Esophagus muscularis mucosa (tissue), 4 donors: ENCODE measurements at places on chromosomes 5 and 9. TPM values are rescaled to one million over a fixed set of nuclear protein-coding genes. Genes with fewer than 3 reads are reported as not detected.

GRCh38 chr5:56330806-56331205 is 97.7 kb upstream of the ANKRD55 start:
- no peaks in the 10 kb centered on the region for H3K27me3 ChIP-seq
- peaks cover 6% of the 10 kb centered on the region for H3K4me1 ChIP-seq
- H3K27ac ChIP-seq, result no peak overlapping the region
- no peak for DNase-seq
- H3K36me3 ChIP-seq, result no peaks in the 10 kb centered on the region

DNA sequence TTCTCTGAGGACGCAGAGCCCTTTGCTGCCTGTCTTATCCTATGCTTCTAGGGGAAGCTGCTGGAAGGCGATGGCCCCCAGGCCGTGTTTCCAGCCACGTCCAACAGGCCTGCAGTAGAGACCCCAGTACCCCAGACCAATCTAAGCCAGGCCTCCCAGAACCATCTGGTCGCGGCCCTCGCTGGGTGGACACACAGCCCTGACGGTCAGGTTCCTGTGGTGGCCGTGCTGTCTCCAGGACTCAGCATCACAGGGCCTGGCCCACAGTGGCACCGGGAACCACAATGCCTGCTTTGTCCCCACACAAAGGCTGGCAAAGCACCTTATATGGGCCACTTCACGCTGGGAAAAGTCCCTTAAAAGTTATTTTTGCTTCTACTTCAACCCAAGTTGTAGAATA is 44.5 kb downstream of the SEMA4D start:
- DNase-seq, result no peak
- no peak overlapping the region for H3K4me3 ChIP-seq
- H3K36me3 ChIP-seq, result peaks cover 15% of the 10 kb centered on the region
- H3K27ac ChIP-seq, result no peak overlapping the region

DNA sequence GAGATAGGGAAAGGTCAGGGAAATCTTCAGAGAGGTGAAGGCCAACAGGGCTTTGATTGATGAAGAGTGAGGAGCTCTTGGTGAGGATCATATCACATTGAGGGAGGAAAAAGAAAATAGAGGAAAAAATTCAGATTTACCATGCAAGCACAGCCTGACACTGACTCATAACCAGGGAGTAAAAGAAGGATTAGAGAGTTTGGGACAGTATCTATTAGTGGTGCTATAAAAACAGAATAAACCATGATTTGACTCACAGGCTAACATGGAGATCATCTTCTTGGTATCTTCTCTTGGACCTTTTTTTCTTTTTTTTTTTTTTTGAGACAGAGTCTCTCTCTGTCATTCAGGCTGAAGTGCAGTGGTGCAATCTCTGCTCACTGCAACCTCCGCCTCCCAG is 44.4 kb downstream of the MUSK start:
- H3K36me3 ChIP-seq, result no peaks in the 10 kb centered on the region
- H3K27ac ChIP-seq, result no peak overlapping the region
- no peak for DNase-seq
- no peaks in the 10 kb centered on the region for H3K4me1 ChIP-seq

- H3K27ac ChIP-seq, result peak overlapping the region; percentile 28
- no peaks in the 10 kb centered on the region for H3K27me3 ChIP-seq
- no peaks in the 10 kb centered on the region for H3K36me3 ChIP-seq
- no peak for DNase-seq
- H3K4me3 ChIP-seq, result no peak overlapping the region
Measured at GRCh38 chr9:110095161-110095595, 112.8 kb downstream of the C9orf152 start.

DNA sequence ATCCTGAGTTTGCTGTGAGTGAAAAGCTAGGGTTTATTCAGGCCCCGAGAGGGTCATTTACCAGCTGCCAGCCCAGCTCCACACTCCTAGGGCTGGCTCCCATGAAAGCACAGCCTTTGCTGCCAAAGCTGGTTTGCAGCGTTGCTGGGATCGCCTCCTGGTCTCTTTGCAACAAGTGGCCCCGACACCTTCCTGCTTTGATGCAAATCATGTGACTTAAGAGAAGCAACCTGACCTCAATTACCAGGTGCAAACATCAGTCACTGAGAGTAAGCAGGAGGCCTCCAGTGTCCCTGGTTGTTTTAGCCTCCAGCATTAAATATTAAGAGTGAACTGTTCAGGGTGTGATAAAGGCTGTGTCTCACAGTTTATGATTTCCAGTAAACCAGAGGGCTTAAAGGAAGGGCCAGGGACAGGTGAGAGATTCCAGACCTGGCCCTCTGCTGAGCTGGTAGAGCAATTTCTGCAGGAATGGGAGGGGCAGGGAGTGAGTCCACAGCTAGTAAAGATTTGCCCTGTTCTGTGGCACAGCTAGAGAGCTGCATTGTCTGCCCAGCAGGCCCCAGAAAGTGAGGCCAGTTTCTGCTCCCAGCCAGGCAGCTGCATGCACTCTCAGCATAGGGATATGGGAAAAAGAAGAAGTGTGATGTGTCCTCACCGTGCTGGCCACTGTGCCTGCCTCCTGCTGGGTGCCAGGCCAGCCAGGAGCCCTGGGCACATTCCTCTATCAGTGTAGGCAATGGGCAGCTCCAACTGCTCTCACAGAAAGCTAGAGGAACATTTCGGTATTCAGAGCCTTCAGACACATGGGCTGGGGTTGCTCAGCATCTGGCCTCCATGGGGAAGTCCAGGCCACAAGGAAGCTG is 58.0 kb downstream of the SLC22A5 start:
- H3K27me3 ChIP-seq, result no peaks in the 10 kb centered on the region
- no peak for DNase-seq
- peaks cover 90% of the 10 kb centered on the region for H3K4me1 ChIP-seq
- no peak overlapping the region for H3K4me3 ChIP-seq
- peak overlapping the region; percentile 80 for H3K27ac ChIP-seq
- no peaks in the 10 kb centered on the region for H3K36me3 ChIP-seq

DNA sequence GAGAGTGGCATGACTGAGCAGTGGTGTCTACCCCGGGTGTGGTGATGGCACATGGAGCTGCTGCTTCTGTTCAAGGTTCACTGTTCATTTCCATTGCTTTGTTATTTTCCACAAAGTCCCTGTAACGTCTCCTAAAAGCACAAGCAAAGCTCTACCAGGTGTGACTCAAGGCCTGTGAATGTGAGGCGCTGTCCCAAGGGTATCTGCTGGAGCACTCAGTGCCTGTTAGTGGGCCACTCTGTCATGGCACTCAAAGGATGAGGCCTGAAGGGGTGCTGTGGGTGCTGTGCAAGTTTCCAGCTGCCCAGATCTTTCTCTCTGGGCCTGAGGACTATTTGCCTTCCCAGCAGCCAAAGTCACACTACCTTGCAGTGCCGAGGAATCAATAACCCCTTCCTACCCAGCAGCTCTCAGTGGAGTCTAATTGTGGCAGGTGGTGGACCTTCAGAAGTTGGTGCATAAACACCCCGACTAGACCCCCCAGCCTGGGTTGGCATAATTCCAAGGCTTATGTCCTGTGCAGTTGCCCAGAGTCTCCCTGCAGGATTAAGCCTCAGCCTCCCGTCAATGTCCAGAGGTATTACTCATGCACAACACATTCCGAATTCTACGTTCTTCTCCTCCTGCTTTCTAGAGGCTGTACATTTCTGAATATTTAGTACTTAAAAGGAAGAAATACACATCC is 17.4 kb upstream of the PTCH1 start:
- no peaks in the 10 kb centered on the region for H3K36me3 ChIP-seq
- H3K27me3 ChIP-seq, result no peaks in the 10 kb centered on the region
- no peak overlapping the region for H3K4me3 ChIP-seq
- H3K27ac ChIP-seq, result no peak overlapping the region

DNA sequence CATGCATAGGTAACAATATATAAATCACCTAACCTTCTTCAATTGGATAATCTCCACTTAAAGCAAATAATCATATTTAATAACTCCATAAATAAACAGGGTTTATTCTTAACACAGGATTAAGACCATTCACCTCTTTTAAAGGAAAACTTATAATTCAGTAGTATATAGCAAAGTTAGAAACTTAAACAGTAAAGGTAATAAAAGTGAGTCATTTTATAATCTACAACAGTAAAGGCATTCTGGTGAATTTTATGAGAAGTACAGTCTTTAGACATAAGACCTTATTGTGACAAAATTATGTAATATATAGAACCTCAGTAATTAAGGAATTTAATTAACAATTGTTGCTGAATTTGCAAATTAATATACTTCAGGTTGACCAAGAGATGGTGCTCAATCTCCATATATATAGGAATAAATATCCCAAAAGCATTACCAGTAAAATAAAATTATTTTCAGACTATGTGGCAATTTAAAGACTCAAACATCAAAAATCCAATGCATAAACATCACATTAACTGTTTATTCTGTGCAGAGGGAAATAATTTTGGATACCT is 84.8 kb downstream of the FBXL17 start:
- no peaks in the 10 kb centered on the region for H3K27me3 ChIP-seq
- no peaks in the 10 kb centered on the region for H3K36me3 ChIP-seq
- DNase-seq, result no peak
- H3K4me3 ChIP-seq, result no peak overlapping the region
- no peaks in the 10 kb centered on the region for H3K4me1 ChIP-seq

DNA sequence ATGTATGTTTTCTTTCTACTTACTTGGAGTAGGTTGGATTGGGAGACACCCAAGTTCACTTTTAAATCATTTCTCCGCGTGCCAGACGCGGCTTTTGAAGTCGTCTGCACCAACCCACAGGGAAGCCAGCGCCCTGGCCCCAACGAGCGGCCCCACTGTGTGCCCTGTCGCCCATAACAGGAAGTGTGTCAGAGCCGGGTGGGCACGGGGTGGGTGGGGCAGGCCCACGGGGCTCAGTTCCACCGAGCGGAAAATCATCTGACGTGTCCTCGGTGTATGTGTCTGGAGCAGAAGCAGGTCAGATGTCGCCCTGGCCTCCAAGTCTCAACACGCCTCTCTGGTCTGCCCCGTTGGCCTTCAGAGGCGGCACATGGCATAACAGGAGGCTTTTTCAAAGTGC is 22.7 kb upstream of the SMIM23 start:
- DNase-seq, result no peak
- no peak overlapping the region for H3K27ac ChIP-seq
- H3K36me3 ChIP-seq, result no peaks in the 10 kb centered on the region
- no peaks in the 10 kb centered on the region for H3K4me1 ChIP-seq
- H3K4me3 ChIP-seq, result no peak overlapping the region

- H3K27me3 ChIP-seq, result no peaks in the 10 kb centered on the region
- peak overlapping the region; percentile 44 for H3K27ac ChIP-seq
- H3K4me3 ChIP-seq, result no peak overlapping the region
- no peaks in the 10 kb centered on the region for H3K36me3 ChIP-seq
- DNase-seq, result no peak
Measured at GRCh38 chr9:127203681-127204327, 60.8 kb upstream of the GARNL3 start.

- H3K4me1 ChIP-seq, result no peaks in the 10 kb centered on the region
- H3K27ac ChIP-seq, result no peak overlapping the region
- peak; percentile 57 for DNase-seq
- no peaks in the 10 kb centered on the region for H3K36me3 ChIP-seq
- H3K27me3 ChIP-seq, result no peaks in the 10 kb centered on the region
- no peak overlapping the region for H3K4me3 ChIP-seq
Measured at GRCh38 chr5:57032151-57032551, 80.2 kb upstream of the MIER3 start.

DNA sequence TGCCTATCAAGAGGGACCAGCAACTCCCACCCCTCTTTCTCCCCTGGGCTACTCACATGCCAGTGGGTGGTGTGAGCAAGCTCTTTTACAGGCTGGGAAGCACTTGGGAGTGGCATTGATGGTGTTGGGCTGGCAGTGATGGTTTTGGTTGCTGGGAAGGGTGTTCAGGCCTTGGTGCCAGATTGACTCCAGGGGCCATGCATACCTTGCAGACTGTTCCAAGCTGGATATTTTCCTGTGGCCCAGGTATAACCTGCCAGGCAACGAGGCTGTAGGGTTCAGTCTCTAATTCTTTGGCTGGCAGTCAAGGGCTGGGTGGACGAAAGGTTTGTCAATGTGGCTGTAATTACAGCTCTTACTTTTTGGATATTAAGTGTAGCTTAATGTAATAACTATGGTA is 177.3 kb downstream of the MACROH2A1 start:
- H3K4me1 ChIP-seq, result peaks cover 10% of the 10 kb centered on the region
- H3K27me3 ChIP-seq, result no peaks in the 10 kb centered on the region
- no peak overlapping the region for H3K4me3 ChIP-seq
- H3K27ac ChIP-seq, result no peak overlapping the region

- no peak overlapping the region for H3K4me3 ChIP-seq
- no peaks in the 10 kb centered on the region for H3K36me3 ChIP-seq
- peak; percentile 91 for DNase-seq
- no peak overlapping the region for H3K27ac ChIP-seq
- H3K4me1 ChIP-seq, result peaks cover 20% of the 10 kb centered on the region
- peaks cover 19% of the 10 kb centered on the region for H3K27me3 ChIP-seq
Measured at GRCh38 chr9:134891053-134891452, 10.4 kb downstream of the FCN2 start.

DNA sequence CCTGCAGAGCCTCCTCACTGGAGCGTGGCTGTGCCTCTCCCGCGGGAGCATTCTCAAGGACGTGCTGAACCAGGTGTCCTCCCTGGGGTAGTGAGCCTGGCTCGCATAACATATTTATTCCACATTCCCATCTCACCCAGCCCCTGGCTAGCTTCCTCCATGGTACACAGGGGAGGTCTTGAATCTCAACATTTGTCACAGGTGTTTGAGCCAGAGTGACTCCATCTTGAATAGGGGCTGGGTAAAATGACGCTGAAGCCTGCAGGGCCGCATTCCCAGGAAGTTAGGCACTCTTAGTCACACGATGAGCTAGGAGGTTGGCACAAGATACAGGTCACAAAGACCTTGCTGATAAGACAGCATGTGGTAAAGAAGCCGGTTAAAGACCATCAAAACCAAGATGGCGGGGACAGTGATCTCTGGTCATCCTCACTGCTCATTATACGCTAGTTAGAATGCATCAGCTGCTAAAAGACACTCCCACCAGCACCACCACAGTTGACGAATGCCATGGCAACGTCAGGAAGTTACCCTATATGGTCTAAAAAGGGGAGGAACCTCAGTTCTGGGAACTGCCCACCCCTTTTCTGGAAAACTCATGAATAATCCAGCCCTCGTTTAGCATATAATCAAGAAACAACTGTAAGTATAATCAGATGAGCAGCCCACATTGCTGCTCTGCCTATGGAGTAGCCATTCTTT is 273.8 kb upstream of the IRX4 start:
- no peaks in the 10 kb centered on the region for H3K4me1 ChIP-seq
- no peaks in the 10 kb centered on the region for H3K36me3 ChIP-seq
- H3K27me3 ChIP-seq, result no peaks in the 10 kb centered on the region
- DNase-seq, result no peak

GRCh38 chr5:160171666-160172065 is 52.4 kb upstream of the PWWP2A start:
- no peaks in the 10 kb centered on the region for H3K27me3 ChIP-seq
- H3K4me3 ChIP-seq, result no peak overlapping the region
- H3K36me3 ChIP-seq, result no peaks in the 10 kb centered on the region
- no peak overlapping the region for H3K27ac ChIP-seq
- H3K4me1 ChIP-seq, result peaks cover 19% of the 10 kb centered on the region

Gene SLC34A1
- total RNA-seq, result not detected

Gene ST8SIA4
- total RNA-seq, result 3.3 TPM

Gene PRRX2
- total RNA-seq, result 1.7 TPM

Gene RAI14
- 76.4 TPM for total RNA-seq

Gene ZFYVE16
- total RNA-seq, result 40.7 TPM

Gene SLC27A6
- total RNA-seq, result 22.5 TPM

Gene UTP15
- 7.0 TPM for total RNA-seq

Gene HTR1A
- not detected for total RNA-seq

Gene S1PR3
- 340 TPM for total RNA-seq

Gene SLC31A2
- total RNA-seq, result 11.6 TPM

Gene AGXT2
- total RNA-seq, result not detected

Gene PPP3R2
- total RNA-seq, result 0.06 TPM

Gene CTSV
- not detected for total RNA-seq

Gene SLC4A9
- not detected for total RNA-seq
